Caco-2 (cell line): ENCODE measurements at places on chromosomes 3 and 15. TPM values are rescaled to one million over a fixed set of nuclear protein-coding genes. Genes with fewer than 3 reads are reported as not detected.

MINDY4B gene
- total RNA-seq, result not detected in 2 replicates

MST1R gene
- total RNA-seq, result 11.8 and 13.6 TPM in 2 replicates

REC114 gene
- not detected in 2 replicates for total RNA-seq

RAD51 gene
- total RNA-seq, result 37.8 and 47.0 TPM in 2 replicates

GXYLT2 gene
- total RNA-seq, result 3.4 and 4.8 TPM in 2 replicates

GRK7 gene
- not detected in 2 replicates for total RNA-seq

EDEM1 gene
- total RNA-seq, result 42.6 and 51.3 TPM in 2 replicates

ADGRG7 gene
- total RNA-seq, result 2.9 and 4.2 TPM in 2 replicates

AVEN gene
- total RNA-seq, result 8.3 and 8.7 TPM in 2 replicates

TGM5 gene
- not detected in 2 replicates for total RNA-seq

MFAP1 gene
- total RNA-seq, result 37.1 and 37.4 TPM in 2 replicates

ADAMTS17 gene
- total RNA-seq, result 1.5 and 2.0 TPM in 2 replicates

CLRN1 gene
- total RNA-seq, result not detected in 2 replicates

GRCh38 chr3:170485294-170485693 lies 66.6 kb downstream of the CLDN11 start:
- no peak for DNase-seq

DNA sequence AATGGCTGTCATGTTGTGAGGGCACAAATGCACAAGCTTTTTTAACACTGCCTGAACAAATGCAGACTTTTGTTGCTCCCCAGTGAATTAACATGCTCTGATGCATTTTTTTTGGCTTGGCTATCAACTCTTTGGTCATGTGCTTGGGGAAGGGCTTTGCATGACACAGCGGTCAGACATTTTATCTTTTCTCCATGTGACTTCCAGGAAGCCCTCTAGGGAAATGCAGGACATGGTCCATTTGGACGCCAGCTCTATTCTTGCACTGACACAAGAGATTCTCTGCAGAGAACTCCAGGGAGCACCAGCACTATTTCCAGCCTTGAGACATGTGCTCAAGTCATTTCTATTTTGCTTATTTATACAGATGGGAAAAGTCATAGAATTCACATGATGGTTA lies 46.2 kb downstream of the NEK11 start:
- no peak for DNase-seq

GRCh38 chr3:177251755-177252154 lies 54.5 kb upstream of the TBL1XR1 start:
- no peak for DNase-seq

- no peak for DNase-seq
Measured at GRCh38 chr3:133394561-133395311, 5.1 kb upstream of the BFSP2 start.

DNA sequence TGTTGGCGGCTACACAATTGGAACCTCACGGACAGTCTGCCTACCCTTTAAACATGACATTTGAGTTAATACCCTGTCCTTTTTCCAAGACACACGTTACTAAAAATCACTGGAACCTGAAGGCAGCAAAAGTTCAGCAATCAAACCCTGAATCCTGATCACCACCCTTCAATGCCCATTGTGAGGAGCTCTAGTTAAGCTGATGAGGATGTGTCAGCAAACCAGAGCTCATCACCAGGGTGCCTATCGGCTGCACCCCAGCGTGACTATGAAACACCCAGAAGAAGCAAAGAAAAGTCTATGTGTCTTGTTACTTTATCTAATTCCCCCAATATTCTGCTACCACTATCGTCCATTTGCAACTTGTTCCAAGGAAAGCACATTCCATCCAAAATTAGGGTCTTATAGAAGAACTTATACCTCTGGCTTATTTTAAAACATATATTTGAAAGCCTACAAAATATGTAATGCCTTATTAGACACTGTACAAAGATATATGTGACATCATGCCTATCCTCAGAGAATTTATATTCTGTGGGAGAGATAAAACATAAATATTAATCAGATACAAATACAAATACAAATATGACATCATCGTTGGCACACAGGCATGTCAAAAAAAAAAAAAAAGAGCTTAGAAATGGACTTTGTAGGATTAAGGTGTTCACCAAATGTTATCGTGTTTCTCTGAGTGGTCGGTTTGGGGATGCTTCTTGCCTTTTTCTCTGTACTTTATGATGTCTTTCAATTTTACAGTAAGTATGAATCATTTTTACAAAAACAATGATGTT lies 219.7 kb upstream of the SETMAR start:
- DNase-seq, result no peak

- no peak for DNase-seq
Measured at GRCh38 chr3:36924744-36925521, 19.9 kb downstream of the TRANK1 start.

- DNase-seq, result no peak
Measured at GRCh38 chr3:31541089-31541488, 8.4 kb downstream of the STT3B start.

- DNase-seq, result no peak
Measured at GRCh38 chr15:70264014-70264582, 166.4 kb upstream of the TLE3 start.

GRCh38 chr3:184968115-184968514 lies 156.1 kb downstream of the VPS8 start:
- no peak for DNase-seq

- no peak for DNase-seq
Measured at GRCh38 chr15:62104401-62104800, 37.6 kb downstream of the C2CD4A start.

DNA sequence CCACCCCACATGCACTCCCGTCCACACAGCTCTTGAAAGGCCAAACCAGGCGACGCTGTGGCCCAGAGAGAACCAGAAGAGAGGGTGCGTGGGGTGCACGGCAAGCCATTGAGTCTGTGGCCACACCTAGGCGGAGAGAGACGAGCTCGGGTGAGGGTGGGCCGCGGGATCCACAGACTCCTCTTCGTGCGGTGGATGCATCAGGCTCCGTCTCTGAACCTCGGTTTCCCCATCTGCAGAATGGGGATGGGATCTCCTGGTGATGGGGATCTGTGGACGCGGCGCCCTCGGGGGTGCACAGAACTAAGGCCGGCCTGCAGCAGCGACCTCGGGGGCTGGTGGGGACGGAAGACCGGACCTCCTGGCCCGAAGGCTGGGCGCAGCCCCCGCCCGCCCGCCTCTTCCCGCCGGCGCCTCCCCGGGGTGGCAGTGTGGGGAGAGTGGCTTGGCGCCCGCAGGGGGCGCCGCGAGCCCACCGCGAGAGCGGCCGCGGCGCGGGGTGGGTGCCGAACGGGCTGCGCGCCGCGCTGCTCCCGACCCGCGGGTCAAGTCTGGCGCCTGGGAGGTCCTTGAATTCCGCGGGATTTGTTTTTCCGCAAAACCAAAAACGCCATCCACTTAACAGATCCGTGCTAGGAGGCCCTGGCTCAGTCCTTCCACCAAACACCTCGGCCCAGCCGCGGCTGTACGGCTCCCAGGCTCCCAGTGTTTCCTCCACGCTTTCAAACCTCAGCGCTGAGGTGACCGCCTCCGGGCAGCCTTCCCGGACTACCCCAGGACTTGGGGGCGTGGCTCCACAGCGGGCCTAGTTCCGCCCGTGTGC lies 13.2 kb upstream of the ADPGK start:
- peak; percentile 58 for DNase-seq

GRCh38 chr3:992871-993270 lies 100.0 kb upstream of the CNTN6 start:
- no peak for DNase-seq

DNA sequence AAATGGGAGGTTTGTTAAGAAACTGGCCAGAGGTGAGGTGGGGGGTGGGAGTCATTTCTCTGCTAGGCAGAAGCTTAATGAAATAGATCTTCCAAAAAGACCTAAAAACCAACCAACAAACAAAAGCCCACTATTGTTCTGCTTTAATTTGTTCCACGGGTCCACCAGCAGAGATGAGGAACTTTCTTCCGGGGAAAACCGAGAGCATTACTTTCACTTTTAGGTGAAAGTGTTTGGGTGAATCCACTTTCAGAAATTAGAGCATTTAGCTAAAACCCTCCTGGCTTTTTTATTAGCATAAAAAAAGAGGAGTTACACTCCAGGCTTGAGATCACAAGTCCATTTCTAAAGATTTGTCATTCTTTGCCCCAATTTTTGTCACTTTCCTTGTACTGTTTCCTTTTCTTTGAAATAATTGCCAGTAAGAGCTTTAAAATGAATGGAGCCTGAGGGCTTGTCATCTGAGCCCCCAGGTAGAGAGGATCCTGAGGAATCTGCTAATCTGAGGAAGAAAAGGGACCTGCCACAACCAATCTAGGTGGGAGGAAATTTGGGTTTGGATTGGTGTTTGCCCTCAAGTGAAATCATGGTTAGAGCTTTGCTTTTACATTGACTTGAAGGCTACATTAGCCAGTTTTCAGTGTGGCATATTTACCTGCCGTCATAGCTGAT lies 667.6 kb downstream of the NAALADL2 start:
- DNase-seq, result no peak

DNA sequence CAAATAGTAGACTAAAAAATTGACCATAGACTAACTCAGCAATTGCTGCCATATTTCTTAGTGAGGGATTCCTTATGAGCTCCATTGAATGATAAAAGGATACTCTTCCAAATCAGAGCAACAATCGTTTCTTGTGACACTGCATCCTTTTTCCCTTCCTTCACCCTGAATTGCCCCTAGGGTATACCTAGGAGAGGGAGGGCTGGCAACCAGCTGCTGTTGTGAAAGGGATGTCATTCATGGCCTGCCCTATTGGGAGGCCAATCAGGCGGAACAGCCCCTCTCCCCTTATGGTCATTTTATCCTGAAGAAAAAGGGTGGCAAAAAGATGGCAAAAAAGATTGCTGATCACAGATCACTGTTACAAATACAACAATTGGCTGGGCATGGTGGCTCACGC lies 26.3 kb downstream of the B3GNT5 start:
- DNase-seq, result no peak

DNA sequence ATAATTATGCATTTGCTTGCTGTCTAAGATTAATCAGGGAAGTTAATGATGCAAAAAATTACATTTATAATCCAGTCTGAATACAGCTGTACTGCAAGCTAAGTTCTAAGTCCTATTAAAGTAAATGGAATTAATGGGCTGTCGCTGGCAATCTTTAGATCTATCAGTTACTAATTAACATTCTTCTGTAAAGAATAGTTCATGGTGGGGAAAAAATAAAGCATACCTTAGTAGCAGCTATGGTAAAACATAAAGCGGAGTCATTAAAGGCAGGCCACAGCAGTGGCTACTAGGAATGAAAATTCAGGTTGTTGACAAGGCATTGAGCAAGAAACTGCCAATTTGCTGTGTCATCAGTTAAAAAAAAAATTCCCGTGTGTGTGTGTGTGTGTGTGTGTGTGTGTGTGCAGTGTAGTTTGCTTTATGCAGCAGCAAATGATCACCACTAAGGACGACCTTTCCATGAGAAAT lies 129.8 kb downstream of the ZNF385D start:
- DNase-seq, result no peak

DNA sequence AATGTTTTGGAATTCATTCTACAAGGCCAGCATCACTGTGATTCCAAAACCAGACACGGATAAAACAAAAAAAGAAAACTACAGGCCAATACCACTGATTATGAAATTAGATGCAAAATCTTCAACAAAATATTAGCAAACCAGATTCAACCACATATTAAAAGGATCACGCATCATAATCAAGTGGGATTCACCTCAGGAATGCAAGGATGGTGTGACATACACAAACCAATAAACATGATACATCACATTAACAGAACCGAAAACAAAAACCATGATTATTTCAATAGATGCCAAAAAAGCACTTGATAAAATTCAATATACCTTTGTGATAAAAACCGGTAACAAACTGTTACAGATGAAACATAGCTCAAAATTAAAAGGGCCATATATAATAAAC lies 48.9 kb downstream of the DLG1 start:
- no peak for DNase-seq

GRCh38 chr3:170558427-170558826 lies 27.4 kb downstream of the SLC7A14 start:
- DNase-seq, result no peak

- DNase-seq, result no peak
Measured at GRCh38 chr3:100087198-100087597, 27.1 kb downstream of the FILIP1L start.

DNA sequence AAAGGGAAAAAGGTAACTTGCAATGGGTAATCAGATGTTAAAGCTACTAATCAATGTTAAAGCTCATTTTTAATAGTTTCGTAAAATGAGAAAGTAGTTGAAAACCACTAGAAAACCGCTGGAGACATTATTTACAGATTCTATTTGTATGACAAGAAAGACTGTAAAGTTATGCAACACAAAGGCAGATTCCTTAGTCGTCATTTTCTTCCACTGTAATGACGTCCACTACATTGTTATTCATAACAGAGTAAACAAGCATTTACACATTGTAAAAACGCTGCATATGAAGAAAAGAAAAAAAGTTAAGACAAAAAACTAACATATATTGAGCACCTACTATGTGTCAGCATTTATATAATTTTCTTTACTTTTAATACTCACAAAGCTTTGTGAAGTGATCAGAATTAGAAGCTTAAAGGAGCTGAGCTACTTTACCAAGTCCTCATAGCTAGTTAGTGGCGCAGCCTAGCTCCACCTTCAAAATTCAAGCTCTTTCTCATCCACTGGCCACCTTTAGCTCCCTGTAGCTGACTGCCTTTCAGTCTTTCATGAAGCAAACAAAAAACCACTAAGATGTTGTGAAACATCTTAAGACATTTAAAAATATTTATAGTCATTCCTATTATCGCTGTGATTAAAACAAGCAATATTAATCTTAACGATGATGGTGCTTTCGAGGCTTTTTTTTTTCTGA lies 100.1 kb upstream of the CDIN1 start:
- DNase-seq, result no peak

DNA sequence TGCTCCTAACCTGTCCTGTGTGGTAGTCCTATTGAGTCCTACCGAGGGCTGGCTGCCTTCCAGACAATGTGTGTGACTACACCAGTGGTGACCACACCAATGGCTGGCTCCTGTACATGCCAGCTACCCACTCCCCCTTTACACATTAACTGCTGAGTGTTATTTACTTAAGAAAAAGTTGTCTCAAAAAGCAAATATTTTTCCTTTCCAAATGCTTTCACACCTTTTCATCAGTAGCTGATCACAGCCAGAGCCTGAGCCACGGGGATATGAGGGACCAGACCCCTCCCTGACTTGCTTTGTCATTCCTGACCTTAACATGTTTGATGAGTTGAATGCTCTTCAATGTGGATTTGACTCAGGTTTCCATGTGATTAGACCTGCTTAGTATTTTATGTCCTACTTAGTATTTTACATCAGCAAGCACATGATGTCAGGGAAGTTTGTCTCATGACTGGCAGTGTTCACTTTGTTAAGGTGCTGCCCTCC lies 29.6 kb upstream of the GREM1 start:
- DNase-seq, result no peak

GRCh38 chr15:29268706-29269484 lies 727 bp downstream of the NSMCE3 start:
- no peak for DNase-seq

GRCh38 chr15:95448531-95449229 lies 881.8 kb upstream of the NR2F2 start:
- no peak for DNase-seq

DNA sequence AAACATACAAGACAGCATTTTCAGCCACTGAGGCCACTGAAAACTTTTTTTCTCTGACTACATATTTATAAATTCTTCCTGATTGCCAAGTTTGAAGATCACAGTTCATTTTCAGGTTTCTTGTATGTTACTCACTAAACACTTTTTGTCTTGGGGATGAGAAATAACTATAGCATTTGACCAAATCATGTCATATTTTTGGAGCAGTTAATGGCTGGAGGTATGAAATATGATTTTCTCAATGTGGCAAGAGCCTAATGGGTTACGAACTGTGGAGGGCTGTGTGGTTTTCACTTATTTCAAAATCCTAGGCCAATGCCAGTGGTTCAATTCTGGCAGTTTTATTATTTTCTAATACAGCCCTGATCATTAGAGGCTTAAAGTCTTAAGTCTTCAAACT lies 64.4 kb downstream of the USP13 start:
- no peak for DNase-seq
